ENCODE measurements at places on chromosomes 3 and 15.

- DNase-seq: no peak
Measured at GRCh38 chr3:38554127-38554827, 58.1 kb downstream of the EXOG start.

DNA sequence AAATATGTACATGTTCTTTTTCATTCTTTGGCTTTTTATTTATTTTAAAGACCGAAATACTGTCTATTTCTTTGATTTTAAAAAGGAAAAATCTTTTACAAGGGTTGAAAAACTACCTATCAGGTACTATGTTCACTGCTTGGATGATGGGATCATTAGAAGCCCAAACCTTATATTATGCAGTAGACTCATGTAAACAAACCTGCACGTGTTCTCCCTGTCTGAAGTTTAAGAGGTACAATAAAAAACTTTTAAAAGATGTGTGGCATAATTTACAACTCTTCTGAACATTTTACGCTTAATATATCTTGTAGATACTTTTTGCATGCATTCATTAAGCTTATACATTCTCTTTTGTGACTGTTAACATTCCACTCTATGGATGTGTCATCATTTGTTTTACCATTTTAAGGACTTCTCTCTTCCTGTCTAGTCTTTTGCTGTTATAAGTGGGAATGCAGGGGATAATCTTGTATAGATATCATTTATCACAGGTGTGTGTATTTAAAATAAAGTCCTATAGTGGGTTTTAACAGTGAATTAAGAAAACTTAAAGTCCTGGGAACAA, 6.2 kb downstream of the MGA start:
- peak; percentile 56 for DNase-seq

- DNase-seq: no peak
Measured at GRCh38 chr3:194399874-194400411, 877 bp upstream of the GP5 start.

- no peak for DNase-seq
Measured at GRCh38 chr3:162945626-162946025, 1449.0 kb downstream of the OTOL1 start.

GRCh38 chr15:75843678-75844581, 683 bp downstream of the UBE2Q2 start:
- peak; percentile 61 for DNase-seq

DNA sequence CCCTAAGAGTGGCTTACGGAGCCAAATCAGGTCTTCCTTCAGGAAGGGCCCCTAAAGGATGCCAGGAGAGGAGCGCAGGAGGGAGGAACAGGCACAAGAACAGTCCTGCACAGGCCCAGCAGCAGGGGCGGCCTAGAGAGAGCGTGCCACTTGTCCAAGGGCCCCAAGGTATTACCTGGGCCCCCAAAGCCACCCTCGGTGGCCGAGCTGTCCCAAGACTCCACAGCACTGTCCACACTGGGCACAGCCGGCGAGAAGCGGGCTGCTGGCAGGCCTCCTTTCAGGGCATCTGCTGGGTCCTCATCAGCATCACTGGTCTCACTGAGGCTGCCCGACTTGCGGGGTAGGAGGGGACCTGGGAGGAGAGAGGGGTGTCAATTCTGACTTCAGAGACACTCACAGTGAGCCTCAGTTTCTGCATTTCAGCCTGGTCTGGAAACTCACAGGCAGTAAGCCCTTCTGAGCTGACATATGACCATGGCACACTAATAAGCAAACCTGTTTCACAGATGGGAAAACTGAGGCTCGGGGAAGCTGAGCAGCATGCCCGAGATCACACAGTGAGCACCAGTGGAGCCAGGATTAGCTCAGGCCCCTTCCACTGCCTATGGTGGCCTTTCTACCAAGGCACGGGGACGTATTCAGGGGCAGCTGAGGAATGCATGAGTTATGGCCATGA, 33.4 kb downstream of the GRIP2 start:
- DNase-seq: no peak
